Ovary (tissue), 10 donors: ENCODE measurements at places on chromosomes 4 and X.

- no peaks in the 10 kb centered on the region for H3K27me3 ChIP-seq
- H3K27ac ChIP-seq: no peak overlapping the region
- H3K36me3 ChIP-seq: no peaks in the 10 kb centered on the region
- DNase-seq: no peak
- no peak overlapping the region for H3K4me3 ChIP-seq
Measured at GRCh38 chrX:107880054-107880610, 54.5 kb downstream of the MID2 start.

DNA sequence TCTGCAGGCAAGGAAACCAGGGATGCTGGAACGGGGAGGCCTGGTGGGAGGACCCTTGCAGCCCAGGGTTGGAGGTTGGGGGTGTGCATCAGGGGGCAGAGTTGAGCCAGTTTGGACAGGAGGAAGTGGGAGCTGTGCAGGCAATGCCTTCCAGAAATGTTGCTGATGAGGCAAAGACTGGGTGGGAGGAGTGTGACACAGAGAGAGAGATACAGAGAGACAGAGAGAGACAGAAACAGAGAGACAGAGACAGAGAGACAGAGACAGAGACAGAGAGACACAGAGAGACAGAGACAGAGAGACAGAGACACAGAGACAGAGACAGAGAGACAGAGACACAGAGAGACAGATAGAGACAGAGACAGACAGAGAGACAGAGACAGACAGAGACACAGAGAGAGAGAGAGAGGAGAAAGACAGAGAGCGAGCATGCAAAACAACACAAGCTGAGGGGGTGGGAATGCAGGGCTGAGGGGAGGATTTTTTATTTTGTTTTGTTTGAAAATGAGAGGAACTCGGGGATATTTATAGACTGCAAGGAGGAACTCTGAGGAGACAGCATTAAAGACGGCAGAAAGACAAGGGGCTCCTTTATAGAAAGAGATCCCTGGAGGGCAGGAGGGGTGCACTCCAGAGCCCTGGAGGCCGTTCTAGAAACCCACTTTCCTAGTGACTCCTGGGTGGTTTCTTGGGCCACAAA, 1.9 kb upstream of the HAUS3 start:
- no peaks in the 10 kb centered on the region for H3K36me3 ChIP-seq
- H3K27ac ChIP-seq: peak overlapping the region; percentile 20
- H3K4me1 ChIP-seq: peaks cover 15% of the 10 kb centered on the region
- H3K27me3 ChIP-seq: no peaks in the 10 kb centered on the region
- no peak overlapping the region for H3K4me3 ChIP-seq

- H3K27ac ChIP-seq: no peak overlapping the region
- no peaks in the 10 kb centered on the region for H3K4me1 ChIP-seq
- H3K36me3 ChIP-seq: no peaks in the 10 kb centered on the region
- no peak for DNase-seq
- no peaks in the 10 kb centered on the region for H3K27me3 ChIP-seq
- no peak overlapping the region for H3K4me3 ChIP-seq
Measured at GRCh38 chr4:81982846-81983540, 390.8 kb downstream of the HNRNPD start.

DNA sequence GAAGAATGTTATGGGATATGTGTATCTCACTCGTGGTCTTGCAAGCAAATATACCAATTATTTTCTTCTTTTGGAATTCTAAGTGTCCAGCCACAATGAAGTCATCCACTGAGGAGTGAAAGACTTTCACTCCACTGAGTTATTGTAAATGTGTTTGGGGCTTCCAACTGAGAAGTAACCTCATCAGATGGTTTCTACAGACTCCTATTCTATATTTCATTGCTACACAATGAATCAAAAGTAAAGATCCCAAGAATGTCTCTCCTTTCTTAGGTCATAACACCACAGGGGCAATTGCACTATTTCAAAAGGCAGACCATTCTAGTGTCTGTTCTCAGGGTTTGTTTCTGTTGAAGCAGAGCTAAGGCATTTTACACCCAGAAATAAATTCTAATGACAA, 12.3 kb upstream of the VCX2 start:
- H3K4me3 ChIP-seq: no peak overlapping the region
- no peaks in the 10 kb centered on the region for H3K36me3 ChIP-seq
- no peaks in the 10 kb centered on the region for H3K27me3 ChIP-seq
- H3K4me1 ChIP-seq: no peaks in the 10 kb centered on the region
- no peak overlapping the region for H3K27ac ChIP-seq
- no peak for DNase-seq

- no peaks in the 10 kb centered on the region for H3K36me3 ChIP-seq
- no peak overlapping the region for H3K4me3 ChIP-seq
- no peak overlapping the region for H3K27ac ChIP-seq
- peaks cover 8% of the 10 kb centered on the region for H3K4me1 ChIP-seq
- DNase-seq: no peak
Measured at GRCh38 chr4:85498068-85498733, 23.3 kb downstream of the ARHGAP24 start.

- H3K4me3 ChIP-seq: no peak overlapping the region
- no peaks in the 10 kb centered on the region for H3K36me3 ChIP-seq
- H3K27me3 ChIP-seq: no peaks in the 10 kb centered on the region
- H3K27ac ChIP-seq: no peak overlapping the region
Measured at GRCh38 chr4:121938282-121939092, 13.4 kb downstream of the TRPC3 start.

- no peak for DNase-seq
- H3K27ac ChIP-seq: no peak overlapping the region
- no peaks in the 10 kb centered on the region for H3K36me3 ChIP-seq
- H3K27me3 ChIP-seq: no peaks in the 10 kb centered on the region
Measured at GRCh38 chr4:41887821-41888686, 47.2 kb upstream of the TMEM33 start.

DNA sequence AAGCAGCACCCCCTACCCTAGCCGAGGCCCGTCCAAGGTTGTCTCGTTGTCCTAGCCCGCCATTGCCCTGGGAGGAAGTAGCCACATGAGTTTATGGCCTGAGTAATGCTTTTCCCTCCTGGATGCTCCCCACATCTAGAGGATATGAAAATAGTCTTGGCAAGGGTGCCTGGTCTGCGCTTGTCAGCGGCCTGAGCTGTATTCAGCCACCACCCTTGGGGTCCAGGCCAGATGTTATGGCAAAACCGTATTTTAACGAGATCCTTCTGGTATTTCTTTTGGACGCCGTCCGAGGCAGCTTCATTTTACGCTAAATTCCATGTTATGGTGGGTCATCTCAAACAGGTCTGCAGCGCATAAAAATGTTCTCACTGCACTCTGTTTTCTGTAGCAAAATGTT, 89.3 kb downstream of the GPR143 start:
- no peak overlapping the region for H3K4me3 ChIP-seq
- H3K27me3 ChIP-seq: no peaks in the 10 kb centered on the region
- H3K27ac ChIP-seq: no peak overlapping the region
- no peaks in the 10 kb centered on the region for H3K36me3 ChIP-seq
- H3K4me1 ChIP-seq: no peaks in the 10 kb centered on the region

DNA sequence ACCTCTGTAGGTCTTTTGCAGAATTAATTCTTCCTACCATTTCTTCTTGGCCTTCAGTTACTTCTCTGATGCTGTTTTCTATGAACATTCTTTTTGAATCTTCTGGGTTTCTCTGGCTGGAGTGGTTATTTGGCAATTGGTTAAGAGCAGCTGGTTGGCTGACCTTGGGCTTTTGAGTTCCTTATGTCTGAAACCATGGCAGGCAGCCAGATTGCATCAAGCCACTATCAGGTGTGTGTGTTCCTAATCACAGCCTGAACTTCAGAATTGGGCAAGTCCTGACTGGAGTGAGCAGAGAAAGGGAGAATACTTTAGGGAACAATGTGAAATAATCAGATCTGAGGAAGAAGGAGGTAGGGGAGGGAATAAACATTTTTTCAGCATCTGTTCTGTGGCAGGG, 90.2 kb downstream of the ARHGAP10 start:
- no peaks in the 10 kb centered on the region for H3K36me3 ChIP-seq
- H3K27ac ChIP-seq: peak overlapping the region; percentile 54
- H3K27me3 ChIP-seq: no peaks in the 10 kb centered on the region
- peak; percentile 96 for DNase-seq
- H3K4me1 ChIP-seq: peaks cover 23% of the 10 kb centered on the region

GRCh38 chr4:156764846-156765245, 206.8 kb downstream of the PDGFC start:
- no peaks in the 10 kb centered on the region for H3K36me3 ChIP-seq
- peaks cover 7% of the 10 kb centered on the region for H3K4me1 ChIP-seq
- no peaks in the 10 kb centered on the region for H3K27me3 ChIP-seq
- H3K4me3 ChIP-seq: no peak overlapping the region
- DNase-seq: no peak

GRCh38 chr4:185470501-185471195, 885 bp downstream of the CCDC110 start:
- peak overlapping the region; percentile 69 for H3K4me3 ChIP-seq
- no peaks in the 10 kb centered on the region for H3K27me3 ChIP-seq
- H3K4me1 ChIP-seq: peaks cover 1% of the 10 kb centered on the region
- peak overlapping the region; percentile 79 for H3K27ac ChIP-seq

GRCh38 chrX:145506214-145506613, 258.9 kb downstream of the SPANXN1 start:
- no peaks in the 10 kb centered on the region for H3K36me3 ChIP-seq
- H3K4me1 ChIP-seq: no peaks in the 10 kb centered on the region
- H3K27me3 ChIP-seq: no peaks in the 10 kb centered on the region
- no peak overlapping the region for H3K4me3 ChIP-seq
- no peak for DNase-seq

- no peak overlapping the region for H3K4me3 ChIP-seq
- no peaks in the 10 kb centered on the region for H3K27me3 ChIP-seq
- H3K4me1 ChIP-seq: peaks cover 16% of the 10 kb centered on the region
Measured at GRCh38 chr4:140697709-140698560, 58.2 kb downstream of the TBC1D9 start.

- no peaks in the 10 kb centered on the region for H3K27me3 ChIP-seq
- no peak for DNase-seq
- no peak overlapping the region for H3K4me3 ChIP-seq
- H3K36me3 ChIP-seq: no peaks in the 10 kb centered on the region
- H3K4me1 ChIP-seq: peaks cover 22% of the 10 kb centered on the region
Measured at GRCh38 chr4:147760176-147760575, 28.3 kb downstream of the ARHGAP10 start.

DNA sequence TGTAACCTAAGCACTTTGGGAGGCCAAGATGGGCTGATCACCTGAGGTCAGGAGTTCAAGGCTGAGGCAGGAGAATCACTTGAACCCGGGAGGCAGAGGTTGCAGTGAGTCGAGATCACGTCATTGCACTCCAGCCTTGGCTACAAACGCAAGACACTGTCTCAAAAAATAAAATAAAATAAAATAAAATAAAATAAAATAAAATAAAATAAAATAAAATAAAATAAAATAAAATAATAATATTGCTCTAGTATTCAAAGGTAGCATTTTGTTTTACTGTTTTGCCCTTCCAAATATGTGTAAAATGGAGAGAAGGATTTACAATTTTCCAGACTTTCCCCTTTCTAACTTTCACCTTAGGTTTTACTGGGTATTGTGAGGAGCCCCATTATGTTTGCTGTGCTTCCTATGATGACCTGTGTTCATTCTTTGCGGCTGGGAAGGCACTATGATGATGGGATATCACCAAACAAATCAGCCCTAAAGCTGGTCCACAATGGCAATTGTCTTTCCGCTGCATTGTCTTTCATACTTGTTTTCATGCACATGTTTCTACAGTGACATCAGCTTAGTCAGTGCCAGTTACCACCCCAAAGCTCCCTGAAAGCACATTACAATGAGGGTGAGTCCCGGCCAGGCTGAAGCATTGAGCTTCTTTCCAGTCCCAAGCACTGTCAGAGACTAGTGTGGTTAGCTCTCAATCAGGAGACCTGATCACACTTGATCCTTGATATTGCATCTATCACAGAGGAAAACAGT, 50.8 kb downstream of the DTHD1 start:
- no peak overlapping the region for H3K4me3 ChIP-seq
- no peak overlapping the region for H3K27ac ChIP-seq
- H3K27me3 ChIP-seq: no peaks in the 10 kb centered on the region
- H3K4me1 ChIP-seq: no peaks in the 10 kb centered on the region
- no peak for DNase-seq

GRCh38 chr4:142974328-142974727, 128.2 kb upstream of the INPP4B start:
- no peaks in the 10 kb centered on the region for H3K36me3 ChIP-seq
- H3K4me1 ChIP-seq: no peaks in the 10 kb centered on the region
- no peaks in the 10 kb centered on the region for H3K27me3 ChIP-seq

DNA sequence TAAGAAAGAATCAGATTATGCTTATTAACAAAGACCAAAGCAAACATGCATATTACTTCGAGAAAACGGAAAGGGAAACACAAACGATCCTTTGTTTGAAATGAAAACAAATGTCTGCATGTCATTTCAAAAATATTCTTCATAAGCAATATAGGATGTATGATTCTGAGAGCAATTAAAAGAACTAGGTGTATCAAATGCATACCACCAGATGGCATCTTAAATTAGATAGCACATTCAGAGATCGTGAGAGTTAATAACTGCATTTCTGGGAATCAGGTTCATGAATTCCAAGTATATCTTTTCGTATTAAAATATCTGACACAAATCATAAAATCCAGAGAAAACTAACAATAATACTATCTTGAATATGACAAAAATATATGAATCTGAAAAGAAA, 159.5 kb downstream of the PPP3CA start:
- H3K4me3 ChIP-seq: no peak overlapping the region
- no peak for DNase-seq
- H3K4me1 ChIP-seq: peaks cover 8% of the 10 kb centered on the region
- H3K36me3 ChIP-seq: no peaks in the 10 kb centered on the region
- H3K27me3 ChIP-seq: no peaks in the 10 kb centered on the region

GRCh38 chr4:139441029-139441428, 12.9 kb upstream of the RAB33B start:
- H3K4me3 ChIP-seq: no peak overlapping the region
- no peak for DNase-seq
- no peaks in the 10 kb centered on the region for H3K36me3 ChIP-seq
- H3K27ac ChIP-seq: no peak overlapping the region
- no peaks in the 10 kb centered on the region for H3K27me3 ChIP-seq

DNA sequence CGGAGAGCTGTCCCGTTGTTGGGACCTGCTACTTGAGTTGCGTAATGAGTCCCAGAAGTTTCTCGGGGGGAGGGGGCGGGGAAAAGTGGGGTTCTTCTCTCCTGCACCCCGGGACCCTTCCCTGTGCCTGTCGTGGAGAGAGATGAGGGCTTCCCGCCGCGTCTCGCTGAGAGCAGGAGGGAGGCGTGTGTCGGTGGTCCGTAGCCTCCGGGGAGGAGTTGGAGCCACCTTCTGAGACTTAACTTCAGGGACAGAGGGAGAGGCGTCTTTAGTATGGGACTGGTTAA, 698 bp downstream of the AFF1 start:
- H3K4me3 ChIP-seq: peak overlapping the region; percentile 91
- H3K27me3 ChIP-seq: no peaks in the 10 kb centered on the region
- peak overlapping the region; percentile 59 for H3K27ac ChIP-seq

GRCh38 chr4:175373031-175373430, 439.0 kb downstream of the GPM6A start:
- no peak overlapping the region for H3K27ac ChIP-seq
- H3K27me3 ChIP-seq: no peaks in the 10 kb centered on the region
- H3K36me3 ChIP-seq: no peaks in the 10 kb centered on the region
- H3K4me1 ChIP-seq: no peaks in the 10 kb centered on the region
- DNase-seq: no peak
- H3K4me3 ChIP-seq: no peak overlapping the region

- H3K36me3 ChIP-seq: no peaks in the 10 kb centered on the region
- H3K27me3 ChIP-seq: no peaks in the 10 kb centered on the region
- no peak overlapping the region for H3K4me3 ChIP-seq
- no peak for DNase-seq
Measured at GRCh38 chrX:11241720-11242119, 51.5 kb upstream of the AMELX start.
